ENCODE measurements at places on chromosomes 5 and 9. TPM values are rescaled to one million over a fixed set of nuclear protein-coding genes. Genes with fewer than 3 reads are reported as not detected.

- no peak for DNase-seq
- H3K27me3 ChIP-seq = peaks cover 20% of the 10 kb centered on the region
- H3K4me1 ChIP-seq = no peaks in the 10 kb centered on the region
- no peak overlapping the region for H3K27ac ChIP-seq
- H3K36me3 ChIP-seq = no peaks in the 10 kb centered on the region
Observed at GRCh38 chr5:133311176-133311575, 259.4 kb downstream of the HSPA4 start.

GRCh38 chr9:110426052-110426709 is 88.5 kb upstream of the TXNDC8 start:
- H3K27ac ChIP-seq = no peak overlapping the region
- no peaks in the 10 kb centered on the region for H3K4me1 ChIP-seq
- H3K27me3 ChIP-seq = no peaks in the 10 kb centered on the region
- H3K36me3 ChIP-seq = no peaks in the 10 kb centered on the region

- no peak overlapping the region for H3K4me3 ChIP-seq
- H3K27me3 ChIP-seq = peaks cover 39% of the 10 kb centered on the region
- no peak overlapping the region for H3K27ac ChIP-seq
- H3K36me3 ChIP-seq = peaks cover 2% of the 10 kb centered on the region
- DNase-seq = no peak
- H3K4me1 ChIP-seq = peaks cover 3% of the 10 kb centered on the region
Observed at GRCh38 chr5:147512659-147513379, 3.0 kb upstream of the DPYSL3 start.

The HINT1 gene
- 261 TPM for total RNA-seq

DNA sequence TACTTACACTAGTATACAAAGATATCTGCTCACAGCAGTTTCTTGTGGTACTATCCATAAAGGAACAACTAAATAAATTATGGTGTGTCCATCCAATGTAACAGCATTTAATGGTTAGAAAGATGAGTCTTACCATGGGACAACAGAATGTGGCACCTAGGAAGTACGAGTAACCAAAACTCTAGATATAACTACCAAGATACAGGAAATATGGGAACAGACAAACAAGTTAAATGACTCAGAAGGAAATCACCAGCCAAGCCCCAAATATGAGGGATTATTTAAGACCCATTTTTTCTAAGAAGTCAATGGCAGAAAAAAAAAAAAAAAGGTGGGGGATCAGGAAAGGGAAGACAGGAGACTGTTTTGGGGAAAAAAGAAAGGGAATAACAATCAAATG is 294.8 kb downstream of the PRELID2 start:
- H3K27me3 ChIP-seq = no peaks in the 10 kb centered on the region
- no peaks in the 10 kb centered on the region for H3K36me3 ChIP-seq
- no peak for DNase-seq
- no peak overlapping the region for H3K4me3 ChIP-seq
- H3K27ac ChIP-seq = no peak overlapping the region

DNA sequence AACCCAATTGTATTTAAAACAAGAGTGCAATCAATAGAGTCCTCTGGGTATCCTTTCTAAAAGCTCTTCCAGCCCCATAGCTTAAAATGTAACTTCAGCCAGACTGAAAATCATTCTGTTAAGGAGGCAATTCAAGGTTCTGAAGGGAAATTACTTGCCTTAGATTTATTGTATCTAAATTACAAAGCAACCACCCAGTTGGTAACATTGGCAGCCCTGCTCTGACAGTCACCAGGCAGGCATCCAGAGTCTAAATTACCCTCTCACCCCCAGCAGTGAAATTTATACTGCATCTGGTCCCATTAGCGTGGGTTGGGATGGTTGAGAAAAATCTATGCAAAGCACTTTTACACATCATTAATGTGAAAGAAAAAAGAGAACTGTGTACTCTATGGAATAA is 514.7 kb downstream of the MTRR start:
- H3K27ac ChIP-seq = no peak overlapping the region
- H3K27me3 ChIP-seq = no peaks in the 10 kb centered on the region
- no peak overlapping the region for H3K4me3 ChIP-seq
- DNase-seq = no peak
- no peaks in the 10 kb centered on the region for H3K36me3 ChIP-seq

The SEMA4D gene
- 525 TPM for total RNA-seq

The PSD2 gene
- not detected for total RNA-seq

GRCh38 chr9:135797507-135798262 is 95.7 kb downstream of the KCNT1 start:
- no peaks in the 10 kb centered on the region for H3K27me3 ChIP-seq
- H3K36me3 ChIP-seq = no peaks in the 10 kb centered on the region
- no peaks in the 10 kb centered on the region for H3K4me1 ChIP-seq
- peak; percentile 47 for DNase-seq
- H3K27ac ChIP-seq = no peak overlapping the region
- H3K4me3 ChIP-seq = no peak overlapping the region

The ANKRD18A gene
- 1.5 TPM for total RNA-seq

The IRGM gene
- 3.8 TPM for total RNA-seq

- no peak overlapping the region for H3K27ac ChIP-seq
- H3K27me3 ChIP-seq = no peaks in the 10 kb centered on the region
- H3K4me1 ChIP-seq = peaks cover 70% of the 10 kb centered on the region
- DNase-seq = no peak
Observed at GRCh38 chr9:121196389-121196788, 5.3 kb downstream of the RAB14 start.

- H3K4me3 ChIP-seq = no peak overlapping the region
- DNase-seq = no peak
- H3K27me3 ChIP-seq = peaks cover 12% of the 10 kb centered on the region
- H3K36me3 ChIP-seq = peaks cover 7% of the 10 kb centered on the region
- H3K27ac ChIP-seq = no peak overlapping the region
Observed at GRCh38 chr9:7315746-7316145, 483.8 kb downstream of the DMAC1 start.

- H3K27me3 ChIP-seq = no peaks in the 10 kb centered on the region
- H3K36me3 ChIP-seq = peaks cover 3% of the 10 kb centered on the region
- H3K4me3 ChIP-seq = no peak overlapping the region
- no peak overlapping the region for H3K27ac ChIP-seq
Observed at GRCh38 chr5:65030056-65030455, 261.3 kb downstream of the CWC27 start.

All from activated CD8-positive, alpha-beta memory T cell treated with anti-CD3 and anti-CD28 coated beads, Interleukin-2, amount 10 ng/mL, durations not matched to agents 7 days and 5 days (primary cell).